ENCODE measurements at places on chromosomes 1 and 21. TPM values are rescaled to one million over a fixed set of nuclear protein-coding genes. Genes with fewer than 3 reads are reported as not detected.

Gene EVI5
- total RNA-seq = 6.7 TPM

Gene VASH2
- total RNA-seq = 4.2 TPM

Gene LAPTM5
- 0.13 TPM for total RNA-seq

Gene TSACC
- 2.8 TPM for total RNA-seq

Gene SORT1
- 4.4 TPM for total RNA-seq

Gene PEAR1
- 7.8 TPM for total RNA-seq

Gene SYPL2
- 0.10 TPM for total RNA-seq

Gene GUCA2A
- not detected for total RNA-seq

All from A549 treated with DMSO at 1 μM for 4 hours (cell line).